CD8-positive, alpha-beta T cell (primary cell): ENCODE measurements at places on chromosomes 5 and 9.

GRCh38 chr5:22598796-22599195 is 254.3 kb downstream of the CDH12 start:
- no peak for DNase-seq

GRCh38 chr5:150024346-150024984 is 23.9 kb downstream of the HMGXB3 start:
- no peak for DNase-seq

- DNase-seq, result no peak
Observed at GRCh38 chr5:151280443-151280842, 23.1 kb downstream of the SLC36A3 start.

DNA sequence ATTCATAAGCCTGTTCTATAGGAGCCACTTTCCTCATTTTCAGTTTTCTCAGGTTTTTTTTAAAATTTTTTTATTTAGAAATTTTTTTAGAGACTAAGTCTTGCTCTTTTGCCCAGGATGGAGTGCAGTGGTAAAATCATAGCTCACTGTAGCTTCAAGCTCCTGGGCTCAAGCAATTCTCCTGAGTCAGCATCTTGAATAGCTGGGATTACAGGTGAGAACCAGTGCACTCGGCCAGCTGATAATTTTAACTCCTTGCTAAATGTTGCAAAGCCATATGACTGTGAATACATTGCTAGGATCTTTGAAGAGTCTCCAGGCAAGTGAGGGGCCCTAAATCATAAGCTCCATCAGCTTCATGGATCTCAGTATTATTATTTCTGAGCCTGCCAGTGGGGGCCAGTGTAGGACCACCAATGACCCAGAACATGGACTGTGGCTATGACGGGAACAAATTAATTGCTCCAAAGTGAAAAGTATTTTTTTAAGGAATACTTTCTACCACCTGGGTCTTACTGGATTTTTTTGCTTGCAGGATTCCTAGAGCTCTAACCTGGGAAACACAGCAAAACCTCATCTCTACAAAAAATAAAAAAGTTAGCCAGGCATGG is 5.7 kb upstream of the GAPVD1 start:
- DNase-seq, result no peak

- no peak for DNase-seq
Observed at GRCh38 chr9:123111427-123112014, 78.1 kb downstream of the GPR21 start.

- peak; percentile 34 for DNase-seq
Observed at GRCh38 chr5:131375351-131375750, 111.5 kb downstream of the CDC42SE2 start.

GRCh38 chr5:139215107-139215975 is 17.2 kb upstream of the SIL1 start:
- DNase-seq, result no peak

GRCh38 chr5:587403-587802 is 24.7 kb upstream of the CEP72 start:
- no peak for DNase-seq

DNA sequence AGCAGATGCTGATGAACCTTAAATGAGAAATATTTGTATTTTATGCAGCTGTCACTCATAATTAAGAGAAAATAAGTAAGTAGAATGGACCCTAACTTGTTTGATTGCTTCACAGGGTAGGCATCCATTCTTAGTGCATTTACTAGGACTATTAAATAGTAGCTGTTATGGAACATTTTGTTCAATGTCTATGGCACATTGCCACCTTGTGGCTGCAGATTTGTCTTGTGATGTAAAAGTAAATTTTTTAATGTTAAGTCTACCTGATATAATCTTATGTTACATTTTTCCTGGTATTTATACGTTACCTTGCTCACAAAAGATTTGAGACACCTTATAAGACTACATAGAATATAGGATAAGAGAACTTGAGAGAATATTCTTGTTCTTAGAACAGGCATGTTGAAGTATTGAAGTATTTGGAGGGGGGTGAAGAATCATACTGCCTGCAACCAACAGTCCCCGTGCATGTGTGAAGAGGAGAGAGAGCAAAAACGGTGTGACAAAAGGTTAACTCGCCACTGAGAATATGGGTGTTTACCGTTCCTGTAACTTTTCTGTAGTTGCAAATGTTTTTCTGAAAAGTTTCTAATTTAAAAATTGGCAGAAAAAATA is 161.1 kb downstream of the MAST4 start:
- no peak for DNase-seq

DNA sequence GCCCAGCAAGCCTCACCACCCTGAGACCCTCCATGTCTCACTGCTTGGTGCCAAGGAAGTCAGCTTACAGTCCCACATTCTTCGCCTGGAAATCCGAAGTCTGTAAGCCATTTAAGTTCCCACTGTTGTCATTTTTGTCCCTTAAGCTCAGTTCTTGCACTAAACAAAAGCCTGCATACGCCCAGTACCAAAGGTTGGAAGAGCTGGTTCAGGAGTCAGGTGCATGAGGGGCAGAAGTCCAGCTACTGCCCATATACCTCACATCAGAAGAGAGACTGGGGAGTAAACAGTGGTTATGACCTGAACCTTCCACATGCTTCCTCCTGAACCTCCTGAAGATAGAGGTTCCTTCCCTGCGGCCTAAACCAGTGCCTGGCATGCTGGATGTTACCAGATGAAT is 146.0 kb downstream of the FRMD3 start:
- no peak for DNase-seq

DNA sequence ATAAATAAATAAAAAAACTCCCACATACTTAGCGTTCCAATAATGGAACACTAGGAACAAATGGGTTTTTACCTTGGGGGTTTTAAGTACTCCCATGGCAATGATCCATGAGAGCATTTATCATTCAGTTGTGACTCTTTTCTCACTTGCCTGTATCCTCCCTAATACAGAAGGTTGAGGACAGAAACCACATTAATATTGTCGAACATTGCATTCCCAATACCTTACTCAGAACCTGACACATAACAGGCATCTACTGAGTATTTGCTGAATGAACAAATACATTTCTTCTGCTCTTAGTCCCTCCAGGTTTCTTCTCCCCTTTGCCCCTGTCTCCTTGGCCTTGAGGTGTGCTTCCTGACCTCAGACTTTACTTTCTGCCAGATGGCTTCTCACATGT is 175.9 kb downstream of the CEMIP2 start:
- DNase-seq, result no peak

GRCh38 chr9:36716496-36716895 is 143.8 kb downstream of the MELK start:
- no peak for DNase-seq

DNA sequence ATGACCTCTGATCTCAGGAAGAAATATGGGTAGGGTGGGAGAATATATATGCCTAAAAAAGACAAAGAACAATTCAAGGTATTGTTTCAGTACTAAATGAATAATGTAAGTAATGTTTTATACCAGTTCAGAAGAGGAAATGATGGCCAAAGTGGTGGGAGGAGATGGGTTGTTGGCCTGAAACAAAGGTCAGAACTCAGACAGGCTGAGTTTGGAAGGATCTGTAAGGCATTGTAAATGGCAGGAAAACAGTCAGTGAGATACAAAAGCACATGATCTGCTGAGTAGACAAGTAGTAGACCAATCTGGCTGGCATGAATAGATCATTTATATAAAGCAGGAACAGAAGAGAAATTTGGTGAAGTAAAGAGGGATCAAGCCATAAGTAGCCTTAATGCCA is 175.8 kb upstream of the PLCXD3 start:
- DNase-seq, result no peak

GRCh38 chr9:13991395-13991794 is 322.5 kb downstream of the NFIB start:
- no peak for DNase-seq
